Fibroblast of mammary gland (primary cell): ENCODE measurements at places on chromosomes 1 and 21.

GRCh38 chr1:55490547-55490946 lies 275.4 kb upstream of the USP24 start:
- peak; percentile 72 for DNase-seq

GRCh38 chr1:116203181-116203723 lies 92.1 kb downstream of the MAB21L3 start:
- DNase-seq = no peak

GRCh38 chr1:16318555-16318954 lies 33.7 kb downstream of the FBXO42 start:
- DNase-seq = peak; percentile 49

DNA sequence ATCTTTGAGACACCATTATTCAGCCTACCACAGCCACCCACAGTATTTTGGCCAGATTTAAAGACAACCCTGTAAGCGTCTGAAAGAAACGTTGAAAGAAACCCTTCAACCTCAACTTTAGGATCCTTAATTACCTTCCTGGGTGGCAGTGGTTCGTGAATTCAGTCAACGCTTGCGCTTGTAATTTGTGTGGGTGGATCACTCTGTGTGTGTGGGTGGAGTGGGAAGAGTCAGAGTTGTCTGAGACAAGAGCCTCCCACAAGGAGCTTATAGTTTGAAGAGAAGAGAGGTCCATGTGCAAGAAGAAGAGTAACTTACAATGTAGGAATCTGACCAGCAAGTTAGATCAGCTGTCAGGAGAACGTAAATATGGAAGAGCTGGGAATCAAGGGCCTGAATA lies 8.4 kb downstream of the COQ8A start:
- no peak for DNase-seq

- no peak for DNase-seq
These were observed 248.1 kb downstream of the PTBP2 start for GRCh38 chr1:96969656-96970163.

- no peak for DNase-seq
These were observed 15.5 kb upstream of the PADI4 start for GRCh38 chr1:17292299-17293160.

GRCh38 chr1:239784896-239785295 lies 306.8 kb upstream of the FMN2 start:
- DNase-seq = no peak

DNA sequence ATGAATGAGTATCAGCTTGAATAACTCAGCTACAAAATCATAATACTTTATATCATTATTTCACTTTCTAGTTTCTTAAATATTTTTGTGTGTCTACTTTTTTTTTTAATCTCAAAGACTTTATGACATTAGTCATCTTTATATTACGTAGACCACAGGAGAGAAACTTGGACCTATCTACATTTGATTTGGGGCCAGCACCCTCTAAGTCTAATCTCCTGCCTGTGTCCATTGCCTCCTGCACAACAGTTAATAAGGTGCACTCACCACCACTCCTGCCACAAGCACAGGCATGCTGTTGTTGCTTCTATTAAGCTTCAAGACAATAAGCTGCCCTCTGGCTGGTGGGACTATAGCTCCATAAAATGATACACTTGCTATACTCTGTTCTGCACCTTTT lies 70.4 kb downstream of the DIRAS3 start:
- DNase-seq = peak; percentile 52

DNA sequence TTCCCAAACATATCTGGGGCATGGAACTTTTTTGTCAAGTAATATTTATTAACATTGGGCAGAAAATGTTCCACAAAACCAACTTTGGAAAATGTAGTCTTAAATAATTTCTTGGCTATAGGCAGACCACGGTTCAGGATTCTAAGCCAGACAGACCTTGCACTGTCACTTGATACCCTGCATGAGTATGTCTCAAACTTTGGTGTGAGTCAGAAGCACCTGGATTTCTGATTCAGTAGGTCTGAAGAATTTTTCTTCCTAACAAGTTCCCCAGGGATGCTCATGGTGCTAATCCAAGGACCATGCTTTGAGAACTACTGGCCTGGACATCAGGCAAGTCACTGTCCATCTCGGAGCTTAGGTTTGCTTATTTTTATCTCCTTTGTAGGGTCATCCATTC lies 562.0 kb downstream of the PLPP3 start:
- peak; percentile 50 for DNase-seq
